NCI-H2107 (cell line): ENCODE measurements at places on chromosomes 4 and X.

GRCh38 chr4:186039697-186040096, 29.3 kb upstream of the TLR3 start:
- DNase-seq: no peak

DNA sequence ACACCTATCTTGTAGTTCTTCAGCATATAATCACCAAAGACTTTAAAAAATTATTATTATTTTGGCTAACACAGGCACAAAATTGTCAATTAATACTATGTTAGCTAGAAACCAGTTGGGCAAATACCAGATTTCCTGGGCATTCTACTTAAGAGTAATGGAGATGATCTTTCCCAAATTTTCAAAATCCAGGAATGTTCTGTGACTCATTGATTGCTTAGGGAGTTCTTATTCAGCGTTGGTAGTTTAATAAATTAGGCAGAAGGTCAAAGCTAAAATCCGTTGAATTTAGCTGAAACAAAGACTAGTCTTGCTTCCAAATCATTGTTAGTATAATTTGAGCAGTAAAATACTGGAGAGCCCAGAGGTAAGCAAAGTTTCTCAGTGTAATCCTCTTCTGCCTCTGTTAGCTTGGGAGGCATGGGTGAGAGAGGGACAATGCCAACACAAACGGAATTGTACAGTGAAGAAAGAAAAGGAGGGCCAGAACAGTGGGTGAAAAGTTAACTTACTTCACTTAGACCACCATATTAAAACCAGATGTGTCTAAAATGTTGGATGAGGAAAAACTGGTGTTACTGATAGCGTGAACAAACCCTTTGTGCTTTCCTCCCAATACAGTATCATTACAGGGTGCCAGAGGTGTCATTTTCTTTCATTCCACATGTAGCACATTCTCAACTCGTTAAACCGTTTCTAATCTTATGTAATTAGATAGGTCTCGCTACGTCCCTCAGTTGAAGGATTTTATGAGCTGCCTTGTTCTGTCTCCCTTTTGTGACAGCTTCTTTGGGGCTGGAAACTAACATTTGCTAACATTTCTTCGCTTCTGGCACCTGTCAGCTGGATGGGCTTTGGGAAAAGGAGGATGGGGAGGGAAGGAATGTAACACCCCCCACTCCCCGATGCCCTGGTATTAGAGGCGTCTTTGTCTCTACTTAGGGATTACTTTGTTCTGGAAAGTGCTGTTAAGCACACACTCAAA, 87.4 kb upstream of the CITED1 start:
- no peak for DNase-seq

- no peak for DNase-seq
Observed at GRCh38 chr4:11729548-11729947, 300.9 kb upstream of the HS3ST1 start.

- no peak for DNase-seq
Observed at GRCh38 chrX:64205441-64205734, at the start of gene AMER1. Gene AMER1 (minus strand): TSS chrX:64205708. CDS start chrX:64193286, 12,422 bp downstream.

GRCh38 chr4:182878633-182879495, 38.3 kb downstream of the DCTD start:
- DNase-seq: no peak

DNA sequence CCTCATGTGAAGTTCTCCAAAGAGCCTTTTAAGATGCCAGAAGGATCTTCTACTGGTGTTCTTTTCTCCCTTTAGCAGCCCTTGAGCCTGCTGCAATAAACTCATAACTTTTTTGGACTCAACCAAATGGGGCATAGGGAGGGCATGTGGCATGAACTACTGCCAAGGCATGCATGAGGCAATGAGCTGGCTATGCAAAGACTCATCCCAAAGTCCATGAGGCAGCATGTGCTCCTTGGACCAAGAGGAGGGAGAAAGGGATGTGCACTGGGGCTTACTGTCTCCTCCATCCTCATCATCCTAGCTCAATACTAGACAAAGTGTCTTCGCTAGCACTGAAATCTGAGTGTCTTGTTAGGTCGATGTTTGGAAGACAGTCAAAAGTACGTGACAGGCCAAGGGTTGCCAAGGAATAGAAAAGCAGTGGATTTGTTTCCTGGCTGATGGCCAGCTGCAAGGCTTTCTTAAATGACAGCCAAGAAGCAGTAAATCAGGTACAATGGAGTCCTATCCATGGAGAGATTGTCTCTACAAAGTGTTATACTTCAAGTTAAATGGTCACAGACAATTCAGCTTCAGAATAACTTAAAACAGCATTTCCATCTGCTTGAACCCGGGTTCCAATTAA, 44.5 kb upstream of the ATXN3L start:
- DNase-seq: no peak

- DNase-seq: no peak
Observed at GRCh38 chr4:136495851-136496250, 1036.4 kb downstream of the PCDH18 start.

DNA sequence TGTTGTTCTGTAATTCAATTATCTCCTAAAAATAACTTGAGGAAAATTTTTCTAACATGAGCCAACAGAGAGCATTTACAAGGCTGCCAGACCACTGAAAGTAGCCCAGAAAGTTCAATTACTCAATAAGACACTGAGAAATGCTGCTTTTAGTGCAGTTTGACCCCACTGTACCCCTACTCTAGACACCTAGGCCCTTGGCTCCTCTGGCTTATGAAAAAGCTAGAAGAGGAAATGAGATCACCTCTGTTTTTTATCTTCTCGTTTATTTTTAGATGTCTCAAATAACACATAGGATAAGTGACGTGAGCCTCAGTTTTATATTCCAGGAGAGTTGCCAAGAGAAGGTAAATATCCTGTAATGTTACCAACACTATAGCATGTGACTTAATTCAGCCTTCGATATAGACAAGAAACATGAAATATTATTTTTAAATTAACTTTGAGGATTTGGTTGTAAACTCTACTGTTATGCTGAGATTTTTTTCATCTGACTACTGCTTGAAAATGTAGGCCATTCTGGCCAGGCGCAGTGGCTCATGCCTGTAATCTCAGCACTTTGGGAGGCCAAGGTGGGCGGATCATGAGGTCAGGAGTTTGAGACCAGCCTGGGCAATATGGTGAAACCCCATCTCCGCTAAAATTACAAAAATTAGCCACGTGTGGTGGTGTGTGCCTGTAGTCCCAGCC, 24.4 kb downstream of the TNIP3 start:
- no peak for DNase-seq

DNA sequence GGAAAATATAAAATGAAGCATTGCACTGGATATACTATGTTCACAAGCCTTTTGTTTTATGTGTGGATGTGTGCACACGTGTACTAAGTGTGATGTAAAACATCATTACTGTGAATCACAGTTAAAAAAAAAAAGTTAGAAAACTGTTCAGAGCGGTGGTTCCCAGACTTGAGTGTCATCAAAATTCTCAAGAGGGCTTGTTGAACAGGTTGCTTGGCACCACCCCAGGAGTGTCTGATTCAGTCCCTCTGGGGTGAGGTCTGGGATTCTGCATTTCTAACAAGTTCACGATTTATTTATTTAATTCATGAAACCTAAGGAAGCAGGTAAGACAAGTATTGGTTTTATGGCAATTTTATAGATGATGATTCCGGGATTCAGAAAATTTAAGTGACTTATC, 1.8 kb downstream of the CENPU start:
- no peak for DNase-seq

DNA sequence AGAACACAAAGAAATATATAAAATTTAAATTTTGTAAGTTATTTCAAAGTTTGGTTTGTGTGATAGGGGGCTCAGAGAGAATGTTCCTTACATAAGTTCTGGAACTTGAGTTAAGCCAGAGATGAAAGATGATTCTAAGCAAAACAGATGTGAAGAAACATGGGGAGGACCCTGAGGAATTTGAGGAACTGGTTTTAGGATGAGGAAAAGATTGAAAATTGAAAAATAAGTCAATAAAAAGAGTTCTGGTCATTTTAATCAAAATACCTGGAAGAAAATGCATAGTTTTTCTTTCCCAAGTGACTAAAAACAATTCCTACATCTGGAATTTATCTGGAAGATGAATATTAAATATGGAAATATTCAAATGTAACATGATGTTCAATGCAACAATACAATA, 37.4 kb downstream of the HELQ start:
- no peak for DNase-seq

DNA sequence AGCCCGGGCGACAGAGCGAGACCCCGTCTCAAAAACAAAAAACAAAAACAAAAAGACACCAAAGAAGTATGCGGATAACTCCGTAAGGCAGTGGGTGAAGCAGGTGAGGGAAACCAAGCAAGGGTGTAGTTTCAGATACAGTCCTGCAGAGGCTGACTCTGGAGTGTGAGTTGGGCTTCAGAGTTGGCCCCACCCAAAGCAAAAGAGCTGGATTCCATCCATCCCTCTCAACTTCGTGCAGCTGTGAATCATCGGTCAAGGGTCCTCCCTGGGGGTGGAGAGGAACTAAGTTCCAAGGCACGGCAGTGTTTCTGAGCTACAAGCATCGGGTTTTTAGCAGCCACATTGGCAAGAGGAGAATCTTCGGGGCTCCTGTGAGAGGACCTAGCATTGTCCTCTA, 43.9 kb upstream of the FAM9A start:
- DNase-seq: no peak

DNA sequence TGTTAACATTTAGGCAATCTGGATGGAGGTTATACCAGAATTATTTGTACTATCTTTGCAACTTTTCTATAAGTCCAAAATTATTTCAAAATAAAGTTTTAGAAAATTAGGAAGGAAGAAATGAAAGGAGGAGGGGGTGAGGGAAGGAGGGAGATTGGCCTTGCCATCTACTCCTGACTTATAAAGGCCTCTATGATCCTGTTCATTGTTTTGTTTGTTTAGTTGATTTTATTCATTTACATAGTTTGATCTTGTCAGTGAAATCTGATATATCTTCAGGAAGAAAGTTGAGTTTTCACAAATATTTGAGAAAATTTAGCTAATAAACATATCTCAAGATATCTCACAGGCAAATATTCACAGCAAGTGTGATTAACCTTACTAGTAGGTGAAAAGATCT, 189.3 kb upstream of the NOCT start:
- no peak for DNase-seq

DNA sequence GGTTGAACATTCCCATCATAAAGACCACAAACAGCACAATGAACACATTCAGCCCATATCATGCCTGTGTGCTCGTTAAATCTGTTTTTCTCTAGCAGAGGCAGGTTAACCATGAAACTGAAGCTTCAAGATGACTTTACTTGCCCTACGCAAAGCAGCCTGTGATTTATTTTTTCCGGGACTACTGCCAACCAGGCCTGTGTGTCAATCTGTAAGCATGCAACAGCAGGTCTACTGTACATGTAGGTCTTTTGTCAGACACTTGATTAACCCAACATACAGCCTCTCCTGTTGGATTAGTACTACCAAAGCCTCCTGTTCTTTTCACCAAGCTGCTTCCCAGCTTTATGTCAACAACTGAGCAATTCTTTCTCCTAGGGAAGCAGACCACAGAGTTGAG, 85.5 kb upstream of the ACSL1 start:
- no peak for DNase-seq

- peak; percentile 1 for DNase-seq
Observed at GRCh38 chr4:115090483-115091075, 22.8 kb downstream of the NDST4 start.

- no peak for DNase-seq
Observed at GRCh38 chrX:100680756-100681155, 36.8 kb downstream of the SRPX2 start.

DNA sequence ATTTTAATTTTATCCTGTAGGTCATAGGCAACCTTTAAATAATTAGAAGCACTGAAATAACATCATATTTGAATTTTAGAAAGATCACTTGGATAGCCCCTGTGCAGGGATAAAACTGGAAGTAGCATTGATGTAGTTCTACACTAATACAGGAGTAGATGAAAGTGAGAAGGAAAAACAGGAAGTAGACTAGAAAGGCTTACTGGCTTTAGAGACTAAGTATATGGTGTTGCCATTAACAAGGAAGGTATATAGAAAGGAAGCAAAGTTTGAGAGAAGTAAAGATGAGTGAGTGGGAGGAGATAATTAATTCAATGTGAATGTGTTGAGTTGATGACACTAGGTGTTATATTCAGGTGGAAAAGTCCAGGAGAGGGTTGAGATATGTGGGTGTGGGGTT, 73.1 kb upstream of the EPGN start:
- no peak for DNase-seq

DNA sequence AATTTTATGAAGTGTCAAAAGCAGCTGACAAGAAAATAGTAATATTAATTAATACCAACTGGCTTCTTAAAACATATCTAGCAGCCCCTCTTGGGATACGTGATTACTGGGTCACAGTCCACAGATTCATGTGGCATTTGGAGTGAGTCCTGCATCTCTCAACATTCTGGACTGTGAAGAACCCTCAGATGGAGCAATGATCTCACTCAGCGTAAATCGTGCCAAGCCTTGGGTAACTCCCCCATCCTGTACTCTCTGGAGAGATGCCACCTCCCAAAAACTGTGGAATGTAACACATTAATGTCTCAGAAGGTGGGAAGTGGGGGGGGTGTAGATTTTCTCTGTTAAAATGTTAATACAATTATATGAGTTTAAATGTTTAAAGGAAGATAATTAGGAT, 118.2 kb upstream of the IQCM start:
- DNase-seq: no peak

GRCh38 chr4:188879598-188879997, 740.4 kb downstream of the TRIML1 start:
- no peak for DNase-seq

GRCh38 chr4:102569200-102569599, 68.0 kb downstream of the NFKB1 start:
- DNase-seq: no peak

GRCh38 chr4:70158576-70158975, 4.5 kb downstream of the PRR27 start:
- DNase-seq: no peak

DNA sequence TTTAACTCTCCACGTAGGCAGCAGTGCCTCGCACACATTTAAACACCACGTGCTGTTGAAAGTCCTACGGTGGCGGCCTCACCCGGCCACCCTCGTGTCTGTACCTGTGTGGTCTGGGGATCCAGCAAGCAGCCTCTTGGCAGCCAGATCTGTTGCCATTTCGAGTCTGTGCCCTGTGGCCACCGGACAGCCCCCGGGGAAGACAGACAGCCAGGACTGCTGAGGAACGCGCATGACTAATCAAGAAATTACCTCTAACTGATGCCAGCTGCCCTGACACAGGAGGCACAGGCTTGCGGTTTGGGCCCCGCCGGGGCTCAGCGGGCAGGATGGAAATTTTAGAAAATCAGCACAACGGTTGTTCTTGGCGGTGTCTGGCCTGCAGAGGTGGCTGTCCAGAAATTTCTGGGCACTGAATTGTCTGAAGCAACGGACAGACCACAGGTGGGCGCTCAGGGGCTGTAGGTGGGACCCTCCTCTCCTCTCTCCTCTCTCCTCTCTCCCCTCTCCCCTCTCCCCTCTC, 15.6 kb upstream of the ASMTL start:
- no peak for DNase-seq

GRCh38 chrX:19745077-19745476, 142.3 kb downstream of the SH3KBP1 start:
- no peak for DNase-seq

DNA sequence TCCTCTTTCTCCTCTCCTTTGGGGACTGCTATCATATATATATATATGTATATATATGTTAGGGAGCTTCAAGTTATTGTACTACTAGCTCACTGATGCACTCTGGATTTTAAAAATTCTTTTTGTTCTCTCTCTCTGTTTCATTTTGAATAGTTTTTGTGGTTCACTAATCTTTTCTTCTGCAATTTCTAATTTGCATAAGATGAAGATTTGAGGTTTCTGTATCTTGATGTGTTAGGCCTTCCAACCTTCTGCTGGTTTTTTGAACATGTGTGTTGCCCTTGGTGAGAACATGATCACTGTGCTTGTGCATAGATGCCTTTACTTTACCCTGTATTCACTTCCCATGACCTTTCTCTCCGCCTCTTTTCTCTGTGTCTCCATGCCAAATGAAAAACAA, 7.8 kb upstream of the ZNF718 start:
- DNase-seq: no peak

- DNase-seq: no peak
Observed at GRCh38 chrX:119945481-119945880, 1.9 kb upstream of the NKAP start.
